ENCODE measurements at places on chromosomes 12 and 14.

GRCh38 chr12:10632226-10632625 lies 18.8 kb upstream of the MAGOHB start:
- no peak for DNase-seq

DNA sequence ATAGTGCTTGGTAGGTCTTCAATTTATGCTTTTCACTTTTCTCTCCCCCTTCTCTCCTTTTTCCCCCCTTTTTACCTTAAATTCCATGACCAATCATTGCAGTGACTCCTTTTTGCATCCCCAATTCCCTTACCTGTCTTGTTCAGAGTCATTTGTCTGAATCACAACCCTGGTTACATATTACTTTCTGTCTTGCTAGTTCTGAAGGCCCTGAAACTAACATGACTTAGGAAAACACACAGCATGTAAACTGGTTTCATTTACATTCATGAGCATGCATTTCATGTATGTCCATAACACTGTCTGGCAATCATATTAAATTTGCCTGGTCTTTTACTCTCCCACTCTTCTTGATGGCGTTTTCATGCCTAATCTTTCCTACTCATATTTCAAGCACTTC lies 20.3 kb upstream of the FOXG1 start:
- DNase-seq: no peak

DNA sequence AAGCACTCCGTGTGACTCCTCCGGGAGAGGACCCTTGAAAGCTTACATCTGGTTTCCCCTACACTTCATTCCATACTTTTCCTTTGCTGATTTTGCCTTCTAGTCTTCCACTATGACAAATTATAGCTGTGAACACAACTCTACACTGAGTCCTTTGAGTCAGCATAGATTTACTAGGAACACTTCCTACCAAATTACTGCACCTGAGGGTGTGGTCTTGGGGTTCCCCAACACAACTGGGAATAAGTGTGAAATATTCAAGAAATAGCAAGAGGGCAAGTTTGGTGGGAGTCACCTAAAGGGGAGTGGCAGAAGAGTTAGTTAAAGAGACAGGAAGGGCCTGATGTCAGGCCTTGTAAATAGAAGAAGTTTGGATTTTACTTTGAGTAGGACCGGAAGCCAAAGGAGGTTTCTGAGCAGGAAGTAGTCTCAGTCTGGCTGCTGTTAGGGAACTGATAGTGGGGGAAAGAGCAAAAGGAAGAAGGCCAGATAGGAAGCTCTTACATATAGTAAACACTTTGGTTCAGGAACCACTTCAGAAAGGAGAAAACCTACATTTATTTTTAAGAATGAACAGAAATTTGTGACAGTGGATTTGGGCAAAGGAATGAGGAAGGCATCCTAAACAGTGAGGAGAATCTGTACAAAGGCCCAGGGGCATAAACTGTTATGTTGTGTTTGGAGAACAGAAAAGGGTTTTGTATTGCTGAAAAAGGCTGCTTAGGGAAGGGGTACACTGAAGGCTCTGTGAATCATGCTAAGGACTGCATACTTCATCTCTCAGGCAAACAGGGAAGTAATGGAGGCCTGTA lies 14.2 kb downstream of the SEL1L start:
- DNase-seq: no peak

GRCh38 chr14:45177076-45177475 lies 41.3 kb downstream of the FANCM start:
- DNase-seq: no peak

DNA sequence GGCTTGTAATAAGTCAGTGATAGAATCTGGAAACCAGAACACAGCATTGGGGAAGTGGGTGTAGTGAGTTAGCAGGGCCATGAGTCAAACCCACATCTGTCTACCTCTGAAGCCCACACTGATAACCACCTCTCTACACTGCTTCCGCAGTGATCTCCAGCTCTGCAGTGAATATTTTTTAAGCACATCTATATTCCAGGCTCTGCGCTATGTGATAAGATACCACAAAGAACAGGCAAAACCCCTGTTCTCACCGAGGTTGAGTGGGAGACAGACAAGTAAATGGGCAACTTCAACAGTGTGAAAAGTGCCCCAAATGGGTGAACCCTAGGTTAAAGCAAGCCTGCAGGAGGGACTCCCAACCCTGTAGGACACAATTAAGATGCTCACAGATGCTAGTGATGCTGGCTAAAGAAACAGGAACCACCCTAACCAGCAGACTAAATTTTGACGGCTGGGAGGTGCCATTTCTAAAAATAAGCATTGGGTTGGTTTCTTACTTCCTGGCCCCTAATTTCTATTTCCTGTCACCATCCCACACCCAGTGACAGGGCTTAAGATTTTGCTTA lies 375.0 kb downstream of the DPF3 start:
- peak; percentile 5 for DNase-seq

Measured in RPMI8226 (cell line).